Panc1 (cell line): ENCODE measurements at places on chromosomes 7 and 10.

DNA sequence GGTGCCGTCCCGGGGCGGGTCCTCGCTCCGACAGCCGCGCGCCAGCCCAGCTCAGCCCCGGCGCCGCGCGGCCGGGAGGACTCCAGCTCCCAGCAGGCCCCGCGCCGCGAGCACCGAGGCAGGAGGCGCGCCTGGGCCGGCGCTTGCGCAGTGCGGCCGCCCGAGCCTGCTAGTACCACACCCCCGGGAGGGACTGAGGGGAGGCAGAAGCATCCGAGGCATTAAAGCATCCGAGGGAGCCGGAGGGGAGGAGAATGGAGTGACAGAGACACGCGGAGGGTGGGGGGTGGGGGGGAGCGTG, at the start of gene GRK5:
Gene GRK5, plus strand, starts transcription at position 206 of the 301 bp plus-strand sequence. CDS start 347 bp downstream, outside the sequence.
- DNase-seq: peak; percentile 74

DNA sequence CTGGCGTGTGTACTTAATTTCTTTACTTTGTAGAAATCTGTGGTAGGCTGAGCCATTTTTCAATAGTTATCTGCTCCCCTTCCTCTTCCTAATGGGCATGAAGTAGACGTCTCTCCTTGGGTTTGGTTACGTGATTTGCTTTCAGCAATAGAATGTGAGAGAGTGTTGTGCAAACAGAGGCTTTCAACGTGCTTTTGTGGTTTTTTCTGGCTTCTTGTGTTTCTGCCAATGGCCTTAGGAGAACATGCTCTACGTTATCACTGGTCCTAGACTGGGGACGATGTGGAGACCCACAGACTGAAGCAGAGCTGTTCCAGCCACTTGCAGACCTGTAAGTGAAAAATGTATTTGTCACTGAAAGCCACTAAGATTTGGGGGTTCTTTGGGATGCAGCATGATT, 107.2 kb upstream of the NPTX2 start:
- no peak for DNase-seq

- no peak for DNase-seq
Observed at GRCh38 chr10:106457522-106457921, 707.0 kb downstream of the SORCS1 start.

GRCh38 chr7:115851291-115851690, 179.3 kb downstream of the TFEC start:
- DNase-seq: peak; percentile 8

- DNase-seq: no peak
Observed at GRCh38 chr7:84107259-84107658, 87.3 kb downstream of the SEMA3A start.

DNA sequence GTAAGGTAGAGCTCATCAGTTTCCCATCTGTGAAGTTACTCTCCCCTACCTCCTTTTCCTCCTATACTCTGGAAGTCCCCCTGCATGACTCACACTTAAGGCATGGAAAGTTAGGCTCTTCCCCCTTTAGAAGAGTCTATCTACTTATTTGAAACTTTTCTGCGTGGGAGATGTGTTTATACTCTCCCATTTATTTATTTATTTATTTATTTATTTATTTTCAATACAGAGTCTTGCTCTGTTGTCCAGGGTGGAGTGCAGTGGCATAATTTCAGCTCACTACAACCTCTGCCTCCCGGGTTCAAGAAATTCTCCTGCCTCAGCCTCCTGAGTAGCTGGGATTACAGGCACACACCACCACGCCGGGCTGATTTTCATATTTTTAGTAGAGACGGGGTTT, 107.5 kb upstream of the JCAD start:
- no peak for DNase-seq

- no peak for DNase-seq
Observed at GRCh38 chr10:8050556-8051108, 3.9 kb upstream of the GATA3 start.
